ENCODE measurements at places on chromosomes 3 and 15. TPM values are rescaled to one million over a fixed set of nuclear protein-coding genes. Genes with fewer than 3 reads are reported as not detected.

Gene DNAH12
- not detected for total RNA-seq

GRCh38 chr15:77012868-77013267 lies 17.9 kb downstream of the PSTPIP1 start:
- DNase-seq = no peak

GRCh38 chr15:57503051-57503702 lies 88.5 kb upstream of the MYZAP start:
- DNase-seq = no peak

Gene TNNC1
- 1.2 TPM for total RNA-seq

Gene EPHA6
- 2.4 TPM for total RNA-seq

DNA sequence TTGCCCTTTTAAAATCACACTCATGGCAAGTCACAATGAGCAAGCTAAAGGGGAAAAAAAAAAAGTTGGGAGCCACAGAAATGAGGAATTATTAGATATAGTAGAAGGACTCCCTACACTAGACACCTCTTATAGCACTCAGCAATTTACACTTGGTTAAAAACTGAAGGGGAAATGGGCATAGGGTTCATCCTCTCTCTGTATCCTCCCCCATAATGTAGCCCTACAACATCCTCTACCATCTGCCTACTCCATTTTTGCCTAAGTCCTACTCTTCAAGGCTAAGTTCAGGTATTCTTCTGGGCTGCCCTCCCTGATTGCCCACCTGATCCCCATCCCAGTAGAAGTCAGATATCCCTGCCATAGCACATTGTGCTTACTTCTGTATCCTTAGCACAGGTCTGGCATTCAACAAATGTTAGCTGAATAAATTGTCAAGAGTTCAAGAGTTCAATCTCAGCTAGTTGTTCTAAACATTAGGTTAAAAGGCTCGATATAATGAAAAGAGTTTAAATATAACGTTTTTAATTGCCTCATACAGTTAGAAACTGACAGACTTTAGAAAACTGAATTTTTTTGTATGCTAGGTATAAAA lies 14.5 kb downstream of the SETD2 start:
- no peak for DNase-seq

Gene CCDC39
- not detected for total RNA-seq

Gene ARPP19
- total RNA-seq = 156 TPM

DNA sequence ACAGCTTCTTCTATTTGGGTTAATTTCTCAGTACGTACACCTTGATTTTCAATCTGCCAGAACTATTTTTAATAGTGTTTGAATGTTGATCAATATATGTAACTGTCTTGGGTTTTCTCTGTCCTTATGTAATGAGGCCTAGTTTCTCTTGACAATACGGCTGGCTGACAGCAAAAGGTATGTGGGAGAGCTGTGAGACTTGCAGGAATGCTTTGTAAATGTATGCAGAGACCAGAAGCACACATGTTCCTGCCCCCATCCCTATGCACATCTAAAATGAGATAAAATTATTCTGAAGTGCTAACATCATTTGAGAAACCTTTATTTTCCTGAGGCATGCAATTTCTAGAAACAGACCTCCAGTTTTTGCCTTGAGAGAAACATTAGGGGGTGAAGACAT lies 593.8 kb upstream of the GBE1 start:
- DNase-seq = no peak

GRCh38 chr3:102390171-102390864 lies 44.5 kb upstream of the ZPLD1 start:
- no peak for DNase-seq

GRCh38 chr15:79702621-79703020 lies 194.2 kb downstream of the MTHFS start:
- no peak for DNase-seq

Gene EPHA3
- 18.4 TPM for total RNA-seq

- DNase-seq = no peak
These were observed 458.3 kb downstream of the MFSD1 start for GRCh38 chr3:159260049-159260662.

Gene GPR149
- total RNA-seq = not detected

DNA sequence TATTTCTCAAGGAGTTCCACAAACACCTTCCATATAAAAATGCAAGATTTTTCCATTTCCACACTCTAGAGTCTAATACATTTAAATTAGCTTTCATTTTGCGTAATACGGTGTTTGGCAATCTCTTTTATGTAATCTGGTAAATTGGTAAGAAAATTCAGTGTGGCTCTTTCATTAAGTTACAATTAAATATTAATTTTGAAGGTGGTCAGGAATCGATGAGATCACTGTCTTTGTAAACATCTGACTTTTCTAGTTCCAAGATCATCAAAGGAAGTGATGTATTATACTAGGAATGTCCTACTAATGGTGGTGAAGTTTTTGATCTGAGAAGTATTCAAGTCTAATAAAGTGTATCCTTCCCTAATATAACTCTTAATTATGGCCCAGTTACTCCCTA lies 1.1 kb upstream of the UTS2B start:
- no peak for DNase-seq

DNA sequence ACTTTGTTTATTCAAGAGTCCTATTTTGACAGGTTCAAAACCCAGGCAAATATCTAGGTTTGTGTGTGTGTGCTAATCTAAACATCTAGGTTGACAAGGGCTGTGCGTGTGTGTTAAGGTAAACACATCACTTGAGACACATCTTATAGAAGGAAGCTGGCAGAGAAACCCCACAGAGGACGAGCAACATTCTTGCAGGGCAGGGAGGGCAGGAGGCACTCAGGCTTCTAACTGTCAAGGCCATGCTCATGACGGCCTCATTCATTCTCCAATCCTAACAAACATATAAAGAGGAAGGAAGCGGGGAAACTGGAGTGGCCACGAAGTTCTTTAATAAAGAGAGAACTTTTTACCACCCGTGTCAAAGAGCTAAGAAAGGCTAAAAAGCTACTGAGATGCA lies 43.4 kb downstream of the SLCO2A1 start:
- DNase-seq = no peak

GRCh38 chr3:64262574-64263114 lies 37.4 kb upstream of the PRICKLE2 start:
- DNase-seq = no peak

- no peak for DNase-seq
These were observed 71.0 kb downstream of the NTRK3 start for GRCh38 chr15:88185584-88185983.

DNA sequence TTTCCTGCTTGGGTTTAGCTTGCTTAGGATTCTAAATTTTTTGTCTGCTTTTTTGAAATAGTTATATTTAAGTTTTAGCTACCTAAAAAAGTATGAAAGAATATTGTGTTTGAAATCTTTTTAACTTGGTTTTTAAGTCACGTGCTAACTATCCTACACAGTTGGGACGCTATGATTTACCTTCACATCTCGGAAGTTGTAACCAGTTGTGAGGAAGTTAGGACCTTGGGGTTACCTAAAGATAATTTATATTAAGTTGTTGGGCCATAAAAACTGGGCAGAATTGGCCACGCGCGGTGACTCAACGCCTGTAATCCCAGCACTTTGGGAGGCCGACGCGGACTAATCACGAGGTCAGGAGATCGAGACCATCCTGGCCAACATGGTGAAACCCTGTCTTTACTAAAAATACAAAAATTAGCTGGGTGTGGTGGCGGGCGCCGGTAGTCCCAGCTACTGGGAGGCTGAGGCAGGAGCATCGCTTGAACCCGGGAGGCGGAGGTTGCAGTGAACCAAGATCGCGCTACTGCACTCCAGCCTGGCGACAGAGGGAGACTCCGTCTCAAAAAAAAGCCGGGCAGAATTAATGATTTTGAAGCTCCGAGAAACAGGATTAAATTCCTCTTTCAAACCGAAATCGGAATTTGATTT lies 1.0 kb downstream of the ZFAND6 start:
- no peak for DNase-seq

Gene ANKRD34C
- not detected for total RNA-seq

GRCh38 chr15:89880727-89881126 lies 13.1 kb downstream of the AP3S2 start:
- DNase-seq = no peak

Gene ACSBG1
- total RNA-seq = 0.33 TPM

GRCh38 chr3:74273091-74273490 lies 341.4 kb downstream of the CNTN3 start:
- DNase-seq = no peak

GRCh38 chr3:86772699-86773098 lies 218.2 kb downstream of the VGLL3 start:
- DNase-seq = no peak

Gene TBC1D5
- 66.0 TPM for total RNA-seq

DNA sequence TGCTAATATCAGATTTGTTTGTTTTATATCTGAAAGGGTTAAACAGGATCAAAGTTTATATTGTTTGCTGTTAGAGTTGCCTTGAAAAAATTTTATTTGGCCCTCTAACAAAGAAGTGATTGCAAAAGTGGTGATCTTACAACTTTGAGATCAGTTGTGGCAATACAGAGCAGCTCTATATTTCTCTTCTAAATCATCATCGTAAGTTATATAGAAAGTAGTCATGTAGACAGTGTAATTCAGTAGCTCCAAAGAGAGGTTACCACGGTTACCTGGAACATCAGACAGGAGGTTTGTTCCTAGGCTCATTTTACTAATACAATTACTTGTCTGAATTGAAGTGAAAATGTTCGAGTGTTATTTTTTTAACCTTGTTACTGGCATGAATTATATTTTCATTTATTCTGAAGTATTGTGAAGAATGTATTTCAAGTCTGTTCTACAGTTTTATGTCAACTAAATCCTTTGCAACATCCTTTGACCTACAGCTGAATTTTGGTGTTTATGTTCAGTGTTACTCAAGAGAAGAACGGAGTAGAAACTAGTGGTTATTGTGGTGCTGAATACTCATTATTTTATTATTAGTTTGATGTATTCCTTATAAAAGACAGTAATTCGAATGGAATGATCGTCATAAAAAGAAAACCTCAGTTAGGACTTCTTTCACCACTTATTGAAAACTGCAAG lies 214.2 kb downstream of the NAALADL2 start:
- no peak for DNase-seq

DNA sequence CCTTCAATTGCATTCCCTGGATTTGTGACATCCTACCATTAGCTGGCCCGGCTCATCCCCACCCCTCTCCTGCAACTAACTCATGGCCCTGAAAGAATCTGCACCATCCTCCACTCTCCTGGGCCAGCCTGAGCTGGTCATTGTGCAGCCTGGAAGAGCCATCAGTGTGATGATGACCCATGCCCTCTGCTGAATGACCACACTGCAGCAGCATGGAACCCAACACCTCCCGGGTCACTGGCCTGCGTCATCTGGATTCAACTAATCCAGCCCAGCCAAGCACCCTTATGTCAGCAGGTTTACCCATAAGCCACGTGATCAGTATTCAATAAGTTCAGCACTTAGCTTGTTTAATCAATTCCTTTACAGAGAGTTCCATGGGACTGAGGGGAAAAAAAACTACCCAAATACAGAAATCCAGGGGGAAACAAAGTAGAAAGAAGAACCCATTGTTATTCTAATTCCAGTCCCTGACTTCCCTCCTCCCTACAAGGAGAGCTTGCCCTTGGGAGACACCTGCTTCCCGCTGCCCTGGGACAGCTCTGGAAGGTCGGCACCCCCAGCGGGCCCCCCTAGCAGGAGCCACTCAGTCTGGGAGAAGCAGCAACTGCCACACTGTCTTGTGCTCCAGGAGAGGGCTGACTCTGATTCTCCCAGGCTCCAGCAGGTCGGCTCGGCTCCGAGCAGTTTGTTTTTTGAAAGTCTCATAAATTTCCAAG lies 309.1 kb upstream of the TLE3 start:
- no peak for DNase-seq

GRCh38 chr3:54046641-54047214 lies 75.6 kb upstream of the CACNA2D3 start:
- DNase-seq = no peak

Gene ITPKA
- total RNA-seq = 2.5 TPM

GRCh38 chr3:14791343-14791945 lies 27.3 kb upstream of the FGD5 start:
- no peak for DNase-seq

Gene KLHL6
- total RNA-seq = 4.1 TPM

- DNase-seq = no peak
These were observed 101.3 kb upstream of the CMC1 start for GRCh38 chr3:28139967-28140634.

DNA sequence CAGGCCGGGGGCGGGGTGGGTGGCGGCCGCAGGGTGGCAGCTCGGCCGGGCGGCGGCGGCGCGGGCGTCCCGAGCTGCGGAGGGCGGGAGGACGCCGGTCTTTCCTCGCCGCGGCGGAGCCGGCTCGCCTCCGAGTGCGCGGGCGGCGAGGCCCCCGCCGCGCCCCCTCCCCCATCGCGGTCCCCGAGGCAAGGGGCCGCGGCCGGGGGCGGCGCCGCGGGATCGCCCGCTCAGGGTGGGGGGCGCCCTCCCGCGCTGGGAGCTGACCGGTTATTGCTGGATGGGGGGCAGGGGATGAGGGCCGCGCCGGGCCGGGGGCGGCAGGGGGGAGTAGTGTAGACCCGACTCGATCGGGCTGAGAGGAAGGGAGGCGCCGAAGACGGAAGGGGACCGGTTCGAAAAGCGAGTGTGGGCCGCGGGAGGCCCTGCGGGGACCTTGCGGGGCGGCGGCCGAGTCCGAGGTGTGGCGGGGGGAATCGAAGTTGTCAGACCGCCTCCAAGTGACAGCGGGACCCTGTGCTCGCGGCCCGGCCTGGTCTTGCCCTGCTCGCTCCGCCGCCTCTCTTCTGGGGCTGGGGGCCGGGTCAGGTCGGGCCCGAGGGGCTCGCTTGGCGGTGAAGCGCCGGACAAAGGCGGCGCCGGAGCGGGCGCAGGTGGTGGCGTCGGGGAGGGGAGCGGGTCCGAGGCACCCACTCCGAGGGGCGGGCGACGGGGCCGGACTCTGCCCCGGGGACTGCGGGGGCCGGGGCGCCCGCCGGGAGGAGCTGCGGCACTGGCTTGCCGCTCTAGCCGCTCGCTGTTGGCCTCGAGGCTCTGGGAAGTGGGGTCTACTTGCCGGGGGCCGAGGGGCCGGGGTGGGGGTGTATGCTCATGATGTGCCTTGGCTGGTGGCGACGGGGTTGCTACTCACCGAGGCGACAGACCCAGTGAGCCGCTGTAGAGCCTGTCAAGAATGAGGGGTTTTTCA lies 1.1 kb downstream of the BAHD1 start:
- no peak for DNase-seq

GRCh38 chr3:8443829-8444791 lies 57.5 kb upstream of the LMCD1 start:
- DNase-seq = no peak

Gene SAMD7
- not detected for total RNA-seq

Gene RPL29
- 1,908 TPM for total RNA-seq

DNA sequence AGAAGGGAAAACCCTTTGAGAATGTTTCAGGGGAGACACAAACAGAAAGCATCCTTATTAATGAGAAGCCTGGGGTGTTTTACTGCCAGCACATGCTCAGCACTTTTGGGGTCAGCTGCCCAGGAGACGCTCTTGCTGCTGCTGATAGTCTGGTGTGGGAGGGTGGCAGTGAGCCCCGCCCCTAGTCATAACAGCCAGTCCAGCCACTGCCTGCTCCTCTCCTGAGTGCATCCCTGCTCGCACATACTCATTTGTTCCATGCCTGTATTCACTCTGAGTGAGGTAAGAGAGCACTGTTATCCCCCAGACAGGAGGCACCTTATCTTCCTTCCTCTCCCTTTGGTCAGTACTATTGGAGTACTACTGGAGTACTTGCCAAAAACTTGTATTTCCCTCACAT lies 101.3 kb downstream of the ETFA start:
- no peak for DNase-seq
